Stimulated activated CD8-positive, alpha-beta memory T cell treated with anti-CD3 and anti-CD28 coated beads, Interleukin-2, amount 100 ng/mL, for 1 hour (primary cell): ENCODE measurements at places on chromosomes 4 and X.

DNA sequence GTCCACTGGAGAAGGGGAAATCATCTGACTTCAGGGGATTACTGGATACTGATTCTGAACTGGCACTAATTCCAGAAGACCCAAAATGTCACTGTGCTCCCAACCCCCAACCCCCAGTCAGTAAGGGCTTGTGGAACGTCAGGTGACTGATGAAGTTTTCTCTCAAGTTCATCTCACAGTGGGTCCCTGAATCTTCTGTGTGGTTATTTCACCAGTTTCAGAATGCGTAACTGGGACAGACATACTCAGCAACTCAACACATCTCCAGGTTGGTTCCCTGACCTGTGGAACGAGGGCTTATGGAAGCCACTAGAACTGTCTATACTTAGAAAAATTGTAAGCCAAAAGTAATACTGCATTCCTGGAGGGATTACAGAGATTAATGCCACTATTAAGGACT, 45.3 kb downstream of the DDX60L start:
- no peak for DNase-seq

DNA sequence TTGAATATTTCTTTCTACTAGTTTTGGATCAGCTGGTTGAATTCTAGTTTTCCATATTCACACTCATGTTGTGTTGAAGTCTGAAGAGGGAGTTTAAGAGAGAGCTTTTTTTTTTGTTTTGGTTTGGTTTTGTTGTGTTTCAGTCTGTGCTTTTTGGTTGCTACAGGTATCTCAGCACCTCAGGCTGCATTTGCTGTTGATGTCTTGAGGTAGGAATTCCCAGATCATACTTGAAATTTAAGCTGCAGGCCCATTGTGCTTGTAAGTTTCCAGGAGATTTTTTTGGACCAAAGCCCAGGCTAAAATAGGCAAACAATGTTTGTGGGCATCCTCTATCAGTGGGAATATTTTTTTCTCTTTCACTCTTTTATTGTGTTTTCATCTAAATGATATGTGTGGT, 190.2 kb upstream of the AGA start:
- DNase-seq, result no peak

GRCh38 chrX:39582091-39582490, 515.7 kb downstream of the BCOR start:
- DNase-seq, result no peak

DNA sequence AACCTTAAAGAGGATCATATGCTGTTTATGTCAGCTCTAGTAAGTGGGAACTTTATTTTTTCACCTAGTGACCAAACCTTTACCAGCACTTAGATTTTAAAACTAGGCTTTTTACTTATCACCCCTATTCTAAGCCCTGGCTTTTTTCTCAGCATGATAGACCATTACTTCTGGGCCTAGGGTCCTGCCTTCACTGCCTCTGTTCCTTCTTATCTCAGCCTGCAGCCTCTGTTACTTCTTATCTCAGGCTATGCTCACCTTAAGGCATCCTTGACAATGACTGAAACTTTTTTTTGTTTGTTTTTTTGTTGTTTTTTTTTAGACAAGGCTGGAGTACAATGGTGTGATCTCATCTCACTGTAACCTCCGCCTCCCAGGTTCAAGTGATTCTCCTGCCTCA, 59.6 kb downstream of the TMEM154 start:
- DNase-seq, result no peak

DNA sequence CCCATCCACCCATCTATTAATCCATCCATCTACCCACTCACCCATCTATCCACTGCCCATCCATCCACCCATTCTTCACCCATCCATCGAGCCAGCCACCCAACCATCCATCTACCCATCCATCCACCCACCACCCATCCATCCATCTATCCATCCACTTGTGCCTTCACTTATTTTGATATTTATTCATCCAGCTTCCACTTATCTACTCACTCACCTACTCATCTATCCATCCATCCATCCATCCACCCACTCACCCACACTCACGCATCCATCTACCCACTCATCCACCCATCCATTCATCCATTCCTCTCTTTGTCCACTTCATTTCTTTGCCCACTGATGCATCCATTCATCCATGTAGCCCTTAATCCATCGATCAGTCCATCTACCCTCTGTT, 72.9 kb upstream of the AFAP1 start:
- DNase-seq, result no peak

- no peak for DNase-seq
Measured at GRCh38 chr4:160811956-160812355, 1351.8 kb downstream of the FSTL5 start.

DNA sequence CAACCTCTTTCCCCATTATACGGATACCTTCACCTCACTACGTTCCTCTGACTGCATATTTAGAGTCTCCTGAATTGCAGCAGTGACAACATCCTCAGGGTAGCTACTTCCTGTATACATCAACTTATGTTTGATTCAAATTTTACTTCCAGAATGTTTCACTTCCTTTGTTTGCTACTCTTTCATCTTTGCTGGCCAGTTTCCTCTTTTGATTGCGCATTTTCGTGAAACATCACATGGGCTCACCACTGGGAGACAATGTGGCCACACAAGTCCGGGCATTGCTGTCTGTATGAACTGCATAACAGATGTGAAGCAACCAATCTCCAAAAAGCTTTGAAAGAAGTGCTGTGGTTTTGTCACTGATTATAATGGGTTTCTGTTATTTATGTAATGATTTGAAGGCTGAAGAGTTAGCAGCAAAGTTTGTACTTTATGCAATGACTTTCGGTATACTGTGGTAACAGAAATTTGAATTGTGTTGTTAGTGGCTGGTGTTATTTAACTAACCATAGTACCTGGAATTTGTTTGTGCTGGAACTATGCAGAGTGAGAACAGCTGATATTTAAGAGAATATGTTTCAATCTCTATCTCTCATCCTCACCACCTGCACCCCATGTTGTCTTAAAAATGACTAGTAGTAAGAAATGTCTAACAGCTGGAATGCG, 7.4 kb downstream of the SNCA start:
- no peak for DNase-seq

DNA sequence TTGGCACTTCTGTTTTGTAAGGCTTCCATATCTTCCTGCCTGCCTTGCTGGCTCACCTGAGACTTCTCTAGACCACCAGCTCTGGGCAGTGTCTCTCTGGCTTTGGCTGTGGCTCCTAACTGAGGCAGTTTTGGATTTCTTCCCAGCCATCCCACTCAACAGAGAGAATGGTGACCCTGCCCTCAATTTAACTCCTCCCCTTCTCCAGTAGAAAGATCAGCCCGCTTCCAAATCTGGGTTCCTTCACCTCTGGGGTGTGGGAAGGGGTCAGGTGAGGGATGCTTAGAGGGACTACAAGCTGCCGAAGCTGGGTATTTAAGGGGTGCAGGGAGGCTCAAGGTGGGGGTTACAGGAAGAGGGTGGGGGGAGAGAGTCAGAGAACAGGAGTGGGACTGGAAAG, 23.7 kb downstream of the NAP1L5 start:
- DNase-seq, result no peak
